ENCODE measurements at places on chromosomes 2 and 18. TPM values are rescaled to one million over a fixed set of nuclear protein-coding genes. Genes with fewer than 3 reads are reported as not detected.

- no peak overlapping the region for H3K4me3 ChIP-seq
- no peaks in the 10 kb centered on the region for H3K4me1 ChIP-seq
- no peaks in the 10 kb centered on the region for H3K27me3 ChIP-seq
Measured at GRCh38 chr18:65817178-65817577, 66.4 kb downstream of the CDH7 start.

Gene FAM237A
- total RNA-seq: not detected

Gene CHMP1B
- total RNA-seq: 42.8 TPM

DNA sequence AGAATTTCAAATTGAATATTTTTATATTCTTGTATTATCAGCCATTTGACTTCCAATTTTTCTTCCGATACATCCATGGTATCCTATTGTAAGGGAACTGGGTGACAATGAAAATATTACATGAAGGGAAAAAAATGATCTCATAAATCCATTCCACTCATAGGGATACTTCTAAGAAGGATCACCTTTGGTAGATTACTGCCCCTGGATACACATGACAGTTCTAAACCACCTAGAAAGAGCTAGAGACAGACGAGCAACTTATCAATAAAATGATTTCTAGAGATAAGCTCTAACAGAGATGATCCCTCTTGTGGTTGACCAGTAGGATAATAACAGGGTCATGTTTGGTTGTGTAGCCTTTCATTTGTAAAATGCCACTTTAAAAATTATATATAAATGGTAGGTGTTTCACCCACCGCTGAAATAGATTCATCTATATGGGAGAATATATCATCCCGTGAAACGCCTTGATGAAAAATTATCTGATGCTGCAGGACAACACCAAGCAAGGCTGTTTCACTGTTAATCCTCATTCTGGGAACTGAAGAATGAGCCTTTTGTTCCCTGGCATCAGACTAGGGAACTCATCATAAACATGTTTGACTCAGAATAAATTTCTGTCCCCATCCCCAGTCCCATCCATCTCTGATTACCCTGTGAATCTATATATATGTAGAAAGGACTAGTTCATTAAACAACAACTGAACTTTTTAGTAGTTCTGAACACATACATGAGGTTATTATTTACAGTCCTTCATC is 180.0 kb downstream of the TCF4 start:
- H3K4me1 ChIP-seq: no peaks in the 10 kb centered on the region
- no peaks in the 10 kb centered on the region for H3K36me3 ChIP-seq
- H3K27me3 ChIP-seq: no peaks in the 10 kb centered on the region
- DNase-seq: no peak
- no peak overlapping the region for H3K4me3 ChIP-seq
- H3K27ac ChIP-seq: no peak overlapping the region

GRCh38 chr2:157443795-157444640 is at the start of gene CYTIP:
TSS of gene CYTIP (minus strand) at chr2:157444089. CDS start at chr2:157444020, 69 bp downstream.
- DNase-seq: no peak
- no peak within 1 kb of the TSS for H3K4me3 ChIP-seq
- H3K27ac ChIP-seq: no peak within 1 kb of the TSS
- no peaks in the 10 kb centered on the region for H3K36me3 ChIP-seq
- no peaks in the 10 kb centered on the region for H3K4me1 ChIP-seq

GRCh38 chr18:13359210-13359609 is 140.7 kb downstream of the LDLRAD4 start:
- no peak for DNase-seq
- no peaks in the 10 kb centered on the region for H3K4me1 ChIP-seq
- H3K36me3 ChIP-seq: no peaks in the 10 kb centered on the region
- H3K27ac ChIP-seq: no peak overlapping the region

DNA sequence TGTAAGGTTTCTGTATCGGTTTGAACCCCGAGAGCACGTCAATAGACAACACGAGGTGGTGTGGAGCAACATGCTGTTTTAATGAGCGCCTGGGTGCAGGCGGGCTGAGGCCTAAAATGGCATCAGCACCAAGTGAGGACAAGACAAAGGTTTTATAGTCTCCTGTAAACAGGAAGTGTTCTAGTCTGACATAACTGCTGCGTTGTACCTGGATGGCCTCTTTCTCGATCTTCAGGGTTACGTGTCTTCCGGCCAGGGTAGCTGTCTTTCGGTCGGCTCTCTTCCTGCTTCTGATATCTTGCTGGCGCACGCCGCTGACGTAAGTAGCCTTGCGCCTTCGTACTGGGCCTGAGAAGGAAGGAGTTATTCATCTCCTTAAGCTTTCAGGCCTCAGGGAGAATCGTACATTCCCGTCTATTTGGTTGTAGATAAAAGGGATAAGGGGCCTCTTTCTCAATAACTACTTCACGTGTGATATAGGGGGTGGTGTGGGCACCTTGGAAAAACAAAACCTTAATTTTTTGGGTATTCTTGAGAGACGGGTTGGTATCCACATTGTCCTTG is 53.5 kb downstream of the KYNU start:
- DNase-seq: no peak
- no peaks in the 10 kb centered on the region for H3K27me3 ChIP-seq
- no peak overlapping the region for H3K4me3 ChIP-seq
- no peak overlapping the region for H3K27ac ChIP-seq
- no peaks in the 10 kb centered on the region for H3K36me3 ChIP-seq

- H3K4me1 ChIP-seq: no peaks in the 10 kb centered on the region
- H3K27ac ChIP-seq: no peak overlapping the region
- no peaks in the 10 kb centered on the region for H3K36me3 ChIP-seq
- H3K4me3 ChIP-seq: no peak overlapping the region
- DNase-seq: no peak
- H3K27me3 ChIP-seq: no peaks in the 10 kb centered on the region
Measured at GRCh38 chr18:62781893-62782292, 66.6 kb downstream of the PHLPP1 start.

- no peak for DNase-seq
- H3K4me1 ChIP-seq: no peaks in the 10 kb centered on the region
- H3K27me3 ChIP-seq: peaks cover 2% of the 10 kb centered on the region
- H3K4me3 ChIP-seq: no peak overlapping the region
Measured at GRCh38 chr2:12767541-12767940, 50.8 kb downstream of the TRIB2 start.

DNA sequence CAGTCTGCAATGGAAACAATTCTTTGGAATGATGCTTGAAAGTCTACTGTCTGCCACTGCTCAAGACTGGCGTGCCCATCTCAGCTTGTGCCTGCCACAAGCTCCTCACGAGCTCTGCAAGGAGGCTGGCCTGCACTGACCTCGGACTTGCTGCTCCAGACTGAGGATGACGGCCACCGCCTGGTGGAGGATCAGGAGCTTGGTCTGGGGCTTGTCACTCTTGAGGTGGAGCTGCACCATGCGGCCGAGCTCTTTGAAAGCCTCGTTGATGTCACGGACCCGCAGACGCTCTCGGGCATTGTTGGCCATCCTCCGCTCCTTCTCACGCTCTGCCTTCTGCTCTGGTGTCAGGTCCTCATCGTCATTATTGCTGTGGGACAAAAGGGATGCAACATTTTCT is 269.4 kb upstream of the CCDC68 start:
- no peaks in the 10 kb centered on the region for H3K4me1 ChIP-seq
- H3K27ac ChIP-seq: no peak overlapping the region
- no peak for DNase-seq
- no peaks in the 10 kb centered on the region for H3K27me3 ChIP-seq

GRCh38 chr2:1656326-1656960 is 87.9 kb downstream of the PXDN start:
- H3K36me3 ChIP-seq: peaks cover 6% of the 10 kb centered on the region
- no peak overlapping the region for H3K4me3 ChIP-seq
- no peaks in the 10 kb centered on the region for H3K27me3 ChIP-seq
- no peak for DNase-seq
- peak overlapping the region; percentile 83 for H3K27ac ChIP-seq

- no peak overlapping the region for H3K27ac ChIP-seq
- no peaks in the 10 kb centered on the region for H3K36me3 ChIP-seq
- H3K27me3 ChIP-seq: no peaks in the 10 kb centered on the region
- H3K4me1 ChIP-seq: no peaks in the 10 kb centered on the region
- DNase-seq: no peak
Measured at GRCh38 chr2:30509716-30510115, 62.7 kb downstream of the LCLAT1 start.

- H3K36me3 ChIP-seq: no peaks in the 10 kb centered on the region
- DNase-seq: no peak
- no peak overlapping the region for H3K4me3 ChIP-seq
Measured at GRCh38 chr2:46703588-46703987, 212.0 kb downstream of the MCFD2 start.

DNA sequence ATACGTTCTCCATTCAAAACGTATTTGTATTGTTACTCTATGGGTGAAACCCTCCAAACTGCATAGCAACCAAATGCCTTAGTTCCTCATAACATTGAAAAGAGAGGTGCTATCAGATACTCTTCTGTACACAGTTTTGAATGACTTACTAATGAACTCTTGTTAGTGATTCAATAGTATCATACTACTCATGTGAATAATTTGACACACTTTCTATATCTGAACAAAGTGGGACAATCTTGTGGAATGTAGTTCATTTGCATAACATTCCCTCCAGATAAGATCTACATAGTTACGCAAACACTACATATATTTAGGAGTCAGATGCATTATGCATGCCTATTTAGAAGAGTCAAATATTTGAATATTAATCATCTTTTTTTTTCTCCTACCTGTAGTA is 232.0 kb upstream of the NRXN1 start:
- DNase-seq: no peak
- no peaks in the 10 kb centered on the region for H3K4me1 ChIP-seq
- H3K27ac ChIP-seq: no peak overlapping the region
- no peak overlapping the region for H3K4me3 ChIP-seq

DNA sequence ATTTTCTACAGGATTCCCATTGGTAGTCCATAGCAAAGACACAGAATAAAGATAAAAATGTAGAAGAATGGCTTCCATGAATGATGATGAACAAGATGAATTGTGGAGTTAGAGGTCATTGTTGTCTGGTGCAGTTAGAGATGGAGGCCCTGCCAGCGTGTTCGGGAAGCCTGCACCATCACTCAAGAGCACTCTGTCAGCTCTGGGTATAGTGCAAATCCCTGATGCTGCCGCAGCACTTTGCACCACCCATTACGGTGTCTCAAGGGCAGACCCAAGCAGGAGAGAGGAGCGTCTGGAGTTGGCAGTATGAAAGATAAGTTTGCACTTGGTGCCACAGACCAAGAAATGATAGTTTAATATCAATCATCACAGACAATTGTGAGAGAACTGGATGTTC is 181.6 kb upstream of the CHST9 start:
- no peak for DNase-seq
- no peak overlapping the region for H3K27ac ChIP-seq
- H3K27me3 ChIP-seq: no peaks in the 10 kb centered on the region
- no peak overlapping the region for H3K4me3 ChIP-seq
- no peaks in the 10 kb centered on the region for H3K4me1 ChIP-seq
- H3K36me3 ChIP-seq: no peaks in the 10 kb centered on the region

GRCh38 chr2:109613081-109613921 is 465 bp downstream of the SEPTIN10 start:
- H3K4me3 ChIP-seq: peak overlapping the region; percentile 97
- H3K36me3 ChIP-seq: no peaks in the 10 kb centered on the region
- H3K4me1 ChIP-seq: peaks cover 4% of the 10 kb centered on the region

DNA sequence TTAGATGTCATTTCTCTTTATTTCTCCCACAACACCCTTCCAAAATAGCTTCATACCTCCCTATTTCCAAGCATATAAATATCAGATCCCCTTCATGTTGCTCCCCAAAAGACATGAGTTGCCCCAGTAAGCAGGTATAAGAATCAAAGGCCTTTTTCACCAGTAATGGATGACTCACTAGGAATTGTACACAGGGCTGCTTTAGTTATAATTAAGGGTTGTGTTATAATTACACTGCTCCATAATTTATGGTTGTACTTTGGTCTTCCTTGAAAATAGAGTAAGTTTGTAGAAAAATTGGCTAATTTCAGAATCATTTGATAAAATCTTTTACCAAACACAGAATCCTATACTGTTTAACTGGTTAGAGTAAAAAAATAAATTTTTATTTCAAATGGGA is 8.8 kb upstream of the AQP4 start:
- H3K27me3 ChIP-seq: no peaks in the 10 kb centered on the region
- H3K4me3 ChIP-seq: no peak overlapping the region
- H3K36me3 ChIP-seq: no peaks in the 10 kb centered on the region

Gene TUBA4B
- not detected for total RNA-seq

GRCh38 chr18:6449213-6449612 is 34.5 kb upstream of the L3MBTL4 start:
- no peaks in the 10 kb centered on the region for H3K4me1 ChIP-seq
- DNase-seq: no peak
- H3K4me3 ChIP-seq: no peak overlapping the region
- no peaks in the 10 kb centered on the region for H3K36me3 ChIP-seq
- no peaks in the 10 kb centered on the region for H3K27me3 ChIP-seq

- no peak for DNase-seq
- H3K4me3 ChIP-seq: no peak overlapping the region
- H3K27ac ChIP-seq: no peak overlapping the region
- H3K27me3 ChIP-seq: no peaks in the 10 kb centered on the region
- H3K4me1 ChIP-seq: no peaks in the 10 kb centered on the region
Measured at GRCh38 chr2:122150524-122151280, 395.3 kb downstream of the TSN start.

Gene BOLL
- not detected for total RNA-seq

GRCh38 chr2:47293976-47294375 is 109.0 kb upstream of the MSH2 start:
- no peaks in the 10 kb centered on the region for H3K36me3 ChIP-seq
- H3K27me3 ChIP-seq: no peaks in the 10 kb centered on the region
- H3K27ac ChIP-seq: no peak overlapping the region
- DNase-seq: no peak

Gene C2orf66
- total RNA-seq: 0.19 TPM

DNA sequence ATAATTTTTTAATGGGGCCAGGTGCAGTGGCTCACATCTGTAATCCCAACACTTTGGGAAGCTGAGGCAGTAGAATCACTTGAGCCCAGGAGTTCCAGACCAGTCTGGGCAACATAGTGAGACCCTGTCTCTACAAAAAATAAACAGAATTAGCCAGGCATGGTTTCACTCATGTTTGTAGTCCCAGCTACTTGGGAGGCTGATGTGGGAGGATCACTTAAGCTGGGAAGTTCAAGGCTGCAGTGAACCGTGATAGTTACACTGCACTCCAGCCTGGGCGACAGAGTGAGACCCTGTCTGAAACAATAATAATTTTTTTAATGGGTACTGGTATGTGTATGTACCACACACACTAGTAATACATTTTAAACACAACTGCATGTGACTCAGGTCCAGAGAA is 2.4 kb downstream of the ARL6IP6 start:
- no peaks in the 10 kb centered on the region for H3K36me3 ChIP-seq
- H3K27ac ChIP-seq: no peak overlapping the region
- H3K4me3 ChIP-seq: no peak overlapping the region
- no peaks in the 10 kb centered on the region for H3K4me1 ChIP-seq

DNA sequence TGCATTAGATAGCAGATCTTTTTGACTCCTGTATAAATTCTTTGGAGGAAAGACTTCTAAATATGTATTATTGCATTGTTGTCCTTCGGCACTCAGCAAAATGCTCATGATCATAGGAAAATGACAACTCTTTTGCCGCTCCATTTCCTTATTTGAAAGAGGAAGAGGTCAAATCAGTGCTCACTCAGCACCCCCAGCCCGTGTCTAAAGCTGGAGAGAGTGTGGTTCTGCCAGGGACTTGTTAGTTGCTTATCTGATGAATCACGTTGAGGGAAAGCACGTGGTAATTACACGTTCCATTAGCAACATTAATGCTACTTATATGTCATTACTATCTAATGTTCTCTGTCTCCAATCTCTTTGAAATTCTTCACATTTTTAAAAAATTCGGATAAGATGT is 46.0 kb upstream of the MBP start:
- no peaks in the 10 kb centered on the region for H3K4me1 ChIP-seq
- no peak for DNase-seq
- no peak overlapping the region for H3K27ac ChIP-seq
- H3K4me3 ChIP-seq: no peak overlapping the region
- no peaks in the 10 kb centered on the region for H3K36me3 ChIP-seq

GRCh38 chr2:37676274-37676673 is 4.8 kb upstream of the CDC42EP3 start:
- H3K27me3 ChIP-seq: no peaks in the 10 kb centered on the region
- no peak overlapping the region for H3K27ac ChIP-seq
- H3K36me3 ChIP-seq: no peaks in the 10 kb centered on the region
- DNase-seq: no peak

Gene IGFBP2
- total RNA-seq: 657 TPM
